ENCODE measurements at places on chromosomes 12 and 14. TPM values are rescaled to one million over a fixed set of nuclear protein-coding genes. Genes with fewer than 3 reads are reported as not detected.

Gene DPPA3
- not detected for total RNA-seq

GRCh38 chr14:61152851-61153364 is 128.2 kb downstream of the TMEM30B start:
- no peak for DNase-seq

GRCh38 chr14:20626274-20626673 is 15.2 kb downstream of the OR6S1 start:
- no peak for DNase-seq

Gene CLEC6A
- total RNA-seq, result not detected

DNA sequence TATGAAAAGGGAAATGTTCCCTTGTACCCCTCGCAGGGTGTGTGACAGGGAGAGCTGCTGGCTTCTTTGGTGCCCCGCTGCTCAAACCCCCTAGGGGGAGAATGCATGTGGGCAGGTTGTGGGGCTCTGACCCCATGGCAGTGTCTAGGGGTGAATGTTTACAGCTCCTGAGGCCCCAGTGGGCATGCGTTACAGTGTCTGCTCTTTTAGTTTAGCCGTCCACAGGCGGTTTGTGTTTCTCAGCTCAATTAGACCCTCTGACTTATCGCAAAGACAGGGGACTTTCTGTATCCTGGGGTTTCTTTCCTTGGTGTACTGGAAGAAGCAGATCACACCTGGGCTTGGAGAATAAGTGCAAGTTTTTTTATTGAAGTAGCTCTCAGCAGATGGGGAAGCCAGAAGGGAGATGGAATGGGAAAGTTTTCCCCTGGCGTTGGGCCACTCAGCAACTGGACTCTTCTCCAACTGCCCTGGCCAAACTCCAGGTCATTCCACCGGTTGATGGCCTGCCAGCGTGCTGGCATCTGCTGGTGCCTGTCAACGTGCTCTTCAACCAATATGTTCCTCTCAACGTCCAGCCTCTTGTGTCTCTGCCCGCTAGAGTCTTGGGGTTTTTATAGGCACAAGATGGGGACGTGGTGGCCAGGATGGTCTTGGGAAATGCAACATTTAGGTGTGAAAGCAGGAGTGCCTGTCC is 720.9 kb downstream of the FSCB start:
- no peak for DNase-seq

DNA sequence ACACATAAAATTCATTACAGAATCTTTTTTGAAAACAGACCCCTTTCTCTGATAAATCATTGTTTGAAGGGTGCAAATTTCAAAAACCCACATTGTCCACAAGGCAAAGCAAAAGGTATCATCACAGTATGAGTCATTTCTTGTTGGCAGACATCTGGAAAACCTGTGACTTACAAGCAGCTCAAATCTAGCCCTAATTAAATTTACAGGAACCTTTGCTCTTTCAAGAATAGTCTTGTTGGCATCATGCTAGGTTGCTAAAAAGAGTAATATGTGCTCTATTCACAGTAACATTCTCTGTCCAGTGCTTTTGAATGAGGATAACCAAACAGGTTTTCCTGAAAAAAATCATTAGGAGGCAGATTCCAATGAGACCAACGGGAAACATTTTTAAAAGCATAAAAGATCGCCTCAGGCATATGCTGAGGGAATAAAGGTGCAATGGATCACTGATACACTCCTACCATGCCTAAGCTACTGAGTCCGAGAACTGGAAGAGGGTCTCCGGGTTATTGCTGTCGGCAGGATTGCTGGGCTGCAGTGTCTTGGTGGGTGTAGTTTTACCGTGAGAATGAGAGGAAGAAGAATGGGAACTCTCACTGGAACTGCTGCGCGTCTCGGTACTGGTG is 55.5 kb upstream of the TTC7B start:
- DNase-seq, result no peak

DNA sequence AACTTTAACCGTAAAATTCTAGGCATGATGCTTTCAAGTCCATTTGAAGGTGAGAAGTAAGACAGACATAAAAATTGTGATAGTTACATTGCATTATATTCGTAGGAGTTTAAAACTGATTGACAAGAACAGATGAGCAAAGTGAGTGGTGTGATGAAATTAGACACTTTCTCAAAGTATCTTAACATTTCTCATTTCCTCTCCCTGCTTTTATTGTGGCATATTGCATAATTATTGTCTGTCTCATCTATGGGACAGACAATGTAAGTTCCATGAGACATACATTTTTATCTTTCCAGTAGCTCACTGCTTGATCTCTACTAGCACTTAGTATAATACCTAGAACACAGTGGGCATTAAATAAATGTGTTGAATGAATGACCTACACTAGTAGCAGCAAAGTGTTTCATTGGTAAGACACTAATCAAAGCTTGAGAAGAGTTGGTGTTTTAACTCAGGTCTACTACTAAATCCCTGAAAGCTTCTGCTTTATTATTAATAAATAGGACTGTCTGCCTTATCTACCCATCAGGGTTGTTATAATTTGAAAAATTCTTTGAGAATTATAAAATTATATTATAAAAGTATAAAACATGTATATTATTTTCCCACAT is 19.0 kb downstream of the A2M start:
- DNase-seq, result no peak

All from CD4-positive, alpha-beta memory T cell (primary cell).